ENCODE measurements at places on chromosomes 5 and 9.

DNA sequence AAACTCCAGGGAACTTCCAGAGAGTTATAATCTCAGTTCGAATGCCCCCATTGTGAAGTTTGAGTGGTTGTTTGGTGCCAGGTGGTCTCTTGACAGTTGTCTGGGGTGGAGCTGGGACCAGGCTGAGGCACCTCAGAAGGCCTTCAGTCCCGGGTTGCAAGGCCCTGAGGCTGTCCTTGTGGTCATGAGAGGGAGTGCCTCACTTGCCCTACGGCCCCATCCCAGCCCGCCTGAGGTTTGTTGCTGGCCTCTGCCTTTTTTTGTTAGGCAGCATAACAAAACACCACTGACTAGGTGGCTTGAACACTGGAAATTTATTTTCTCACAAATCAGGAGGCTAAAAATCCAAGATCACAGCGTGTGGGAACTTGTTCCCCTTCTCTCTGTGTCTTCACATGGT is 73.0 kb upstream of the PAPPA start:
- no peak for DNase-seq

DNA sequence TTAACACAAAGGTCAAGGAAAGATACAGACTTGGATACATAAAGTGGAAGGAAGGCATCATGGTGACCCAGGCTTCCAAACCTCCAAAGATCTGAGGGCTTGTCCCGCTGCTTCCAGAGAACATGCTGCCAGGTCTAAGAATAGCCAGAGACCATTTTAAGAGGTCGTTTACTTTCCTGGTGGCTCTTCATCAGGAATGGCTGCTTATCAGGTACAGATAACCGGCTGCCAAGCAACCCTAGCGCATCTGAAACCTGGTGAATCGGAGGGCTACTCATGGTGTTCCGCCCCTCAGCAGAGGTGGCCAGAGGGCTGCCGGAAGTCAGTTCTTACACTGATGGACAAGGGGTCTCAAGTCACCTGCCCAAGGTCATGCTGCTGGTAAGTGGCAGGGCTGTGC is 251.3 kb upstream of the DAP start:
- no peak for DNase-seq

GRCh38 chr5:31866166-31866565 is 227.2 kb downstream of the PDZD2 start:
- DNase-seq: no peak

GRCh38 chr5:73442996-73443627 is 5.5 kb downstream of the FOXD1 start:
- DNase-seq: no peak

- DNase-seq: no peak
Observed at GRCh38 chr9:744046-744712, 97.3 kb upstream of the DMRT1 start.

GRCh38 chr5:140232731-140233130 is 57.7 kb downstream of the CYSTM1 start:
- no peak for DNase-seq

DNA sequence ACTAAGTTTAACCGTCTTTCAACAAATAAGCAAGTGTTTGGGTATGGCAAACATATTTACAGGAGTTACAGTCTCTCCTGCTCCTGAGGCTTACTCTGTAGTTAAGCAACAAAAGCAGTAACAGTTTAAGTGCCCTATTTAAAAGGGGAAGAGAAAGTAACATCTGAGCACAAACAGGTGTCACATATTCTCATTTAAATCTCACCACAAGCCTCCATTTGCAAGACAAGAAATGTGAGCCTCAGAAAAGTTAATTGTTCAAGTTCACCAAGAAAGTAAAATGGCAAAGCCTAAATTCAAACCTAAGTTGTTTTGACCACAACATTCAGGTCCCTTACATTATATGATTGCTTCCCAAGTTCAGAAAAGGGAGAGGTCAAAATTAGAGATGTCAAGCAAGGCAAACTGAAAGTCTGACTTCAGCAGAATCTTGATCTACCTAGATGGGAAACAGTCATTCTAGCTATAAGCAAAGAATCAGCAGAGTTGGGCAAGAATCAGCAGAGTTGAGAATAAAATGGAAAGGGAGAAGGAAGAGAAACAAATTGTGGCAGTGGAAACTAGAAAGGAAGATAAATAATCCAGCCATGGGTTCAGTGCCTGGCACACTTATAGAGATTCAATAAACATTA is 93.4 kb downstream of the STRBP start:
- DNase-seq: no peak

DNA sequence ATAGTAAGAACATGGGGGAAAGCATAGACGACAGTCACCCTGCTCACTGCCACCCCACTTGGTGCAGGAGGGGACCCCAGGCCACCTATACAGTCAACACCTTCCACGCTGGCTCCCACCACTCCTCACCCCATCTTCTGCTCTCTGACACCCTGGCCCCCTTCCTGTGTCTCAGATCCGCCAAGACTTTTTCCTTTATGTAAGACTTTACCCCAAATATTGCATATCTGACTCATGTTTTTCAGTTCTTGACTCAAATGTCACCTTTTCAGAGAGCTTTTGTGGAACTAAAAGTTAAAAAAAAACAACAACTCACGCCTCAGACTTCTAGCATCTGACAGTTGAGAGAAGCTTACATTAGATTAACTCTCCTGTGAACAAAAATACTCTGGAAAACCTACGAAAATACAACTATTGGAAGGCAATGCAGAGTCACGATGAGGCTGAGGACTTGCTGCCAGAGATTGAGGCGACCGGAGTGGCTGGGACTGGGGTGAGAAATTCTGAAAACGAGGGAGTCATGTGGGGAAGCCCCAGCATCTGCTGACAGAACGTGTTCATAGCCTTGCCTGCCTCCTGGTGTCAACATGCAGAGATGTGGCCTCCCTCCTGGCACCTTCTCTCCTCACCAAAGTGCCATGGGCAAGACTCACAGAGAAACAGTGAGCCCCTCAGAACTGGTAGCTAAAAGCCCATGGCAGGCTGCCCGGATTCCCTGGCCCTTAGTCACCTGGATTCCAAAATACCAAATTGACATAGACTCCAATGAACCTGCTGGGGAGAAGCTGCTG is 22.4 kb upstream of the FCN2 start:
- no peak for DNase-seq

GRCh38 chr5:122967085-122967484 is 69.4 kb downstream of the PPIC start:
- no peak for DNase-seq

- DNase-seq: no peak
Observed at GRCh38 chr9:79895232-79895631, 323.5 kb downstream of the TLE4 start.

DNA sequence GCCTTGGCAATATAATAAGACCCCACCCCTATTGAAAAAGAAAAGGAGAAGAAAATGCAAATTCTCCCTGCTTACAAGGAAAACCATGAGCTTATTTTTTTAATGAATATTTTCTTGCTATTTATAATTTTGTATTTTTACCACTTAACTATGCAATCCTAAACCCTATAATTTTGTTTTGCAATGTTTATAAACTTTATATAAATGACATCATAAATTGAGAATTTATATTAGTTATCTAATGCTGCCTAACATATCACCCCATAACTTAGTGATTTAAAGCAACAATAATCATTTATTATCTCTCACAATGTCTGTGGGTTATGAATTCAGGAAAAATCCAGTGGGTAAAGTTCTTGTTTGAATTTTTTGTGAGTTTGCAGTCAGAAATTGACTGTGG is 369.1 kb downstream of the TAF11L14 start:
- no peak for DNase-seq

- DNase-seq: no peak
Observed at GRCh38 chr9:98372077-98372836, 116.8 kb upstream of the TBC1D2 start.

DNA sequence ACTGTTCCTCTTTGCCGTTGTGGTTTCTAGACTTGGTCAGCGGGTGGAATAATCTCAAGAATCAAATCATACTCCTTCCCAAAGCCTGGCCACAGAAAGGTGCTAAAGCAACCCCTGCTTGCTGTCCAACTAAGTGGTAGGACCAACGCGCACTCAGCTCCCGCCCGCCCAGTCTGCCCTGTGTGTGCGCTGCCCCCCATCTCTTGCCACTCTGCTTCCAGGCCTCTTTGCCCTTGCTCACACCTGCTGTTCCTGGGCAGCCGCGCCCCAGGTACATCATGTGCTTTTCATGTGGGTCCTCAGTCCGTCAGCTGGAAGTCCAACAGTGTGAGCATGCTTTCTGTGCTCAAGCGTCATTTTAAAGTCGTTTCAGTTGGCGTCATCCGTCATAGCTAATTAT is 65.5 kb downstream of the SYK start:
- no peak for DNase-seq

DNA sequence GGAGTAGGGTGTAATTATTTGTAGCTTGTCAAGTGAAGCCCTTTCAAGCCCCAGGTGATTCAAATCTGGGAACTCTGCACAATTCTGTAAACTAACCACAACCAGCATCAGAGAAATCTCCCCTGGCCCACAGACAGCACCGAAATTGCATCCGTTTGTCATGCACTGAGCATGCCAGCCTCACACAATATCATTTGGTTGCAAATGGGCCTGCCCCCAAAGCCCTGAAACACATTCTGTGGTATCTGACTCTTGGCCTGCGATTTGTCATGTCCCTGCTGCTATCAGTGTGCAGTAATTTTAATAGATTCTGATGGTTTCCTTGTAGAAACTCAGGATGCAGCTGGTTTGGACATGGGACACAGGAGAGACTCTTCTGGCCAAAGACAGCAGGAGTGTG is 35.3 kb downstream of the SNX24 start:
- DNase-seq: no peak

- no peak for DNase-seq
Observed at GRCh38 chr5:33761139-33761538, 130.7 kb downstream of the ADAMTS12 start.

- DNase-seq: no peak
Observed at GRCh38 chr5:142600611-142601358, 85.1 kb downstream of the FGF1 start.

DNA sequence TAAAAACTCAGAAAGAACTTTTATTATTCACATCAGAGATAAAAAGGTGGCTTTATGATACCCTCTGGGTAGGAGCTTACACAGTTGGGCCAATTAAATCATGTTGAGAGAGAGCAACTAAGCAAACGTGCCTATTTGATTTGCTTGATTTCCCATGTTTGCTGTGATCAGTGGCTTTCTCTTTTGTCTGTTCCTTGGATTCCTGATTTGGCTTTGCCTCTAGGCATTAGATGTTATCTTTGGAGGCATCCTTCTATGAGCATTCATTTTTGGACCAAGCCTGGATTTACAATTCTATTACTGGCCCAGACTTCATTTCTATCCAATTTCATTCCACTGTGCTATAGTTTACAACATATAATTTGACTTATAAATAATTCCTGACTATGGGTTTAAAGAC is 35.9 kb downstream of the VCAN start:
- no peak for DNase-seq

DNA sequence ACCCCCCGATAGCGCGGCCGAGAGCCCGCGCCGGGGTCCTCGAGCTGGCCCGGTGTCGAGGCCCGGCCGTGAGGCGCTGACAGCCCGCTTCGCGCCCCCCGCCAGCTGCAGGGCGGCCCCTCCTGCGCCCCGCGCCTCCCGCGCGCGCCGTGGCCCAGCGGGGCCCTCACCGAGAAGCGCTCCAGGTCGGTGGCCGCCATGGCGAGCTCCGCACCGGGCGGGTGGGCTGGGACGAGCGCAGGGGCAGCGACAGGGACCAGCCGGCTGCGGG is 166 bp downstream of the SEPTIN8 start:
- DNase-seq: no peak

GRCh38 chr5:100889896-100890295 is 13.2 kb downstream of the ST8SIA4 start:
- no peak for DNase-seq

DNA sequence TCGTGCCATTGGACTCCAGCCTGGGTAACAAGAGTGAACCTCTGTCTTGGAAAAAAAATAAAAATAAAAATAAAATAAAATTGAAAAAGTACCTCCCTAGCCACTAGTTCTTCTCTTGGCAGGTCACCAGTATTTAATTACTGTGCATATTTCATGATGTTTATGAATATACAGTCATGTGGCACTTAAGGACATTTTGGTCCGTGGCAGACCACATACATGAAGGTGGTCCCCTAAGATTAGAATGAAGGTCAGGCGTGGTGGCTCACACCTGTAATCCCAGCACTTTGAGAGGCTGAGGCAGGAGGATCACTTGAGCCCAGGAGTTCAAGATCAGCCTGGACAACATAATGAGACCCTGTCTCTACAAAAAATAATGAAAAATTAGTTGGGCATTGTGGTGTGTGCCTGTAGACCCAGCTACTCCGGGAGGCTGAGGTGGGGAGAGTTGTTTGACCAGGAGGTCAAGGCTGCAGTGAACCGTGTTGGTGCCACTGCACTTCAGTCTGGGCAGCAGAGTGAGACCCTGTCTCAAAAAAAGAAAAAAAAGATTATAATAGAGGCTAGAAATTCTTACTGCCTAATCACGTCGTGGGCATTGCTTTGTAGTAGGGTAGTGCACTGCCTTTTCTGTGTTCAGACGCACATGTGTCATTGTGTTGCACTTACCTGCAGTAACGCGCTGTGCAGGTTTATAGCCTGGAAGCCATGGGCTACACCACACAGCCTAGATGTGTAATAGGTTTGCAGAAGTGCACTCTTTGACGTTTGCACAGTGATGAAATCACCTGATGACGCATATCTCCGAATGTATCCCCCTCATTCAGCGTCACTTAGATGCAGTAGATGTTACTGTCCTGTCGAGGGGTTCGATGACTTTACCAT is 12.8 kb downstream of the EHMT1 start:
- no peak for DNase-seq

DNA sequence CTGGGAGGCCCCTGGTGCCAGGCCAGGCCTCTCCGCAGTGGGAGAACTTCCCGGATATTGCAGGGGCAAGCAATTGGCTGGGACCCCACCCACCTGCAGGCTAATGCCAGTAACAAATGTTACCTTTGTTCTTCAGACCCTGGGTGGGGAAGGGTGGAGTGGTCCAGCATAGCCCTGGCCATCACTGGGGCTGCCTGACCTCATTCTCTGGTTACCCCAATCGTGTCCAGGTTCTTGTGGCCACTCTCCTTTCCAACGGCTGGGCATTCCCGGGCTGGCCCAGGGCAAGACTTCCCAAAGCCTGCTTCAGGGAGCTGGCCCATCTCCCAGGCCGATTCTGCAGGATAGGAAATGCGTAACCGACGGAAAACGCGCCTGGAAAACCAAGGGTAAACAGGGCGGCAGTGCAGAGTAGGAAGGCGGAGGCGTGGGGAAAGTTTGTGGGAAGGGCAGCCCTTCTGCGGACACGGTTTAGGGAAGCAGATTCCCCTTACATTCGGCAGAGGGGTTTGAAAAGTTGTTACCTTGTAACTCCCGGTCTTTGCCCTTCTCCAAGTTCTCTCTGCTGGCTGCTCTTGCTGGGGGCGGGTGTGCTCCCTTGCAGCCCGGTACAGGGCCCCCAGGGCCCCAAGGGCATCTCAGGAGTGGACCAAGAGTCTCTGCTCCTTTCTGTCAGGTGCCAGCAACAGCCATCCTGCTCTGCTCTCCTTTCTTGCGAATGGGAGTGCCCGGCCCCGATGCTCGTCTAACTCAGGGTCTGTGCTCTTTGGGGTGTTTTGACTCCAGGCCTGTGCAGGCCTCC is 3.5 kb downstream of the NRARP start:
- DNase-seq: no peak

- no peak for DNase-seq
Observed at GRCh38 chr9:77853716-77854115, 177.9 kb downstream of the GNAQ start.

- DNase-seq: no peak
Observed at GRCh38 chr5:93893075-93893474, 151.7 kb upstream of the POU5F2 start.

- no peak for DNase-seq
Observed at GRCh38 chr9:14317667-14318320, 3.9 kb upstream of the NFIB start.
